ENCODE measurements at places on chromosomes 5 and 9. TPM values are rescaled to one million over a fixed set of nuclear protein-coding genes. Genes with fewer than 3 reads are reported as not detected.

DNA sequence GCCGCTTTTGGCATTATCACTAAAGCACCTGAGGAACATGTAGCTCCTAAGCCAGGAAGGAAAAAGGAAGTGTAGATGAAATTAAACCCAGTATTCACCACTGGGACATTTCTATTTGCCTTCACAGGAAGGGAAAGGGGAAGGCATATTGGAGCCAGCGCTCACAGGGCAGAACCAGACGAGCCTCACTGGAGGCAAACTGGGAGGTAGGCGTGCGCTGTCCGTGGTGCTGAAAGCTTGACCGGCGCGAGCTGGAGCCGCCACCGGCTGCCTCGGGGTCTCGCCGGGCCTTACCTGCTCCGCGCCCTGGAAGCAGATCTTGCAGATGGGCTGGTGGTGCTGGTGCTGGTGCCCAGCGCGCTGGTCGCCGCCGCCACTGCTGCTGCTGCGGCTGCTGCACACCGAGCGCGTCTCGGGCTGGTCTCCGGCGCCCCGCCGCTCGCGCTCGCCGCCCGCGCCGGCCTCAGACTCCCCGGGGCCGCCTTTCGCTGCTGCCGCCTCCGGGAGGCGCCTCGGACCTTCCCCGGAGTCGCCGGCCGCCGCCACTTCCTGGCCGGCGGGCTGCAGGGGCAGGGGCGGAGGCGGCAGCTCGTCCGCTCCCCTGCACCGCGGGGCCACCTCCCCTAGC, 732 bp downstream of the MARCHF11 start:
- H3K27ac ChIP-seq: no peak overlapping the region
- no peaks in the 10 kb centered on the region for H3K36me3 ChIP-seq
- peak; percentile 79 for DNase-seq
- H3K4me3 ChIP-seq: peak overlapping the region; percentile 8
- H3K27me3 ChIP-seq: peaks cover 10% of the 10 kb centered on the region
- H3K4me1 ChIP-seq: no peaks in the 10 kb centered on the region

DNA sequence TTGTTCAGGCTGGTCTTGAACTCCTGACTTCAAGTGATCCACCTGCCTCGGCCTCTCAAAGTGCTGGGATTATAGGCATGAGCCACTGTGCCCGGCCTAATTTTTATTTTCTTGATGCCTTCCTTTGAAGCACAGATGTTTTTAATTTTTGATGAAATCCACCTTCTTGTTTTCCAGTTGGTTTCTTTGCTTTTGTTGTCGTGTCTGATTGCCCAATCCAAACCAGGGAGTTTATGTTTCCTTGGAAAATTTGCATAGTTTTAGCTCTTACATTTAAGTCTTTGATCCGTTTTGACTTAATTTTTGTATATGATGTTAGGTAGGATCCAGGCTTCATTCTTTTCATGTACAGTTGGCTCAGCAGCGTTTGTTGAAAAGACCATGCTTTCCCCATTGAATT, 15.2 kb downstream of the EHMT1 start:
- no peaks in the 10 kb centered on the region for H3K36me3 ChIP-seq
- H3K27me3 ChIP-seq: no peaks in the 10 kb centered on the region
- H3K4me1 ChIP-seq: peaks cover 2% of the 10 kb centered on the region

GRCh38 chr5:4862500-4862899, 277.6 kb upstream of the ADAMTS16 start:
- no peak overlapping the region for H3K4me3 ChIP-seq
- no peak overlapping the region for H3K27ac ChIP-seq
- H3K4me1 ChIP-seq: no peaks in the 10 kb centered on the region

The BTNL3 gene
- polyA plus RNA-seq: 162 TPM

GRCh38 chr9:120925535-120926396, 830 bp downstream of the TRAF1 start:
- H3K4me1 ChIP-seq: peaks cover 10% of the 10 kb centered on the region
- H3K4me3 ChIP-seq: no peak overlapping the region
- H3K36me3 ChIP-seq: peaks cover 5% of the 10 kb centered on the region
- H3K27me3 ChIP-seq: no peaks in the 10 kb centered on the region

- no peak overlapping the region for H3K27ac ChIP-seq
- peaks cover 6% of the 10 kb centered on the region for H3K36me3 ChIP-seq
- no peak overlapping the region for H3K4me3 ChIP-seq
Measured at GRCh38 chr9:21322911-21323461, 12.2 kb downstream of the KLHL9 start.

The UBE2QL1 gene
- polyA plus RNA-seq: not detected

DNA sequence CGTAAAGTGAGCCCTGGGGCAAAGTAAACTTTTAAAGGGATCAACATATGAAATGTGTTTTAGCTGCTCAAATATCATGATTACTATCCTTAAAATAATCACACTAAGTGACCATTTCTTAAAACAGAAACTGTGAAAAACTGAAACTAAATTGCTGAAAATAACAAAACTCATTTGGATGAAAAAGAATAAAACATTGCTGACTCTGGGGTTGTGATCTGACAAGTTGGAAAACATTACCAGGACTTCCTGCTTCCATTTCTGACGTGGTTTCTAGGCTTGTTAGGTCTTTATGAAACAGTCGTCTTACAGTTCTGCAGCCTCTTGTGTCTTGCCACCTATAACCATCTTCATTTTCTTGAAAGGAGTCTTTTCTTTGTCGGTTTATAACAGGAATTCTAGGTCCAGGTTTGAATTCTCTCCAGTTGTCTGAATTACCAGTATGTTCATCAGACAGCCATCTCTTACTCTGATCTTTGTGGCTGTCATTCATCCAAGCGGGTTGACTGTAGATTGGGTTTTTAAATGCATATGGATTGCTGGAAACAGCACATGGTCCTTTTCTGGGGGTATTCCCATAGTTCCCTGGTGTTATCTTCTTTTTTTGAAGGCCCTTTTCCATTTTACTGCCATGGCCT, 1.7 kb downstream of the TUT7 start:
- no peaks in the 10 kb centered on the region for H3K27me3 ChIP-seq
- peak overlapping the region; percentile 26 for H3K4me3 ChIP-seq
- no peak overlapping the region for H3K27ac ChIP-seq
- no peak for DNase-seq

- H3K4me3 ChIP-seq: peak overlapping the region; percentile 3
- peak overlapping the region; percentile 66 for H3K27ac ChIP-seq
- no peaks in the 10 kb centered on the region for H3K27me3 ChIP-seq
- H3K4me1 ChIP-seq: no peaks in the 10 kb centered on the region
- peak; percentile 71 for DNase-seq
- no peaks in the 10 kb centered on the region for H3K36me3 ChIP-seq
Measured at GRCh38 chr9:96136992-96137670, 164.8 kb downstream of the HSD17B3 start.

The TRIM36 gene
- 0.83 TPM for polyA plus RNA-seq

GRCh38 chr5:139393497-139394122, 1.3 kb downstream of the PROB1 start:
- DNase-seq: peak; percentile 23
- no peaks in the 10 kb centered on the region for H3K4me1 ChIP-seq
- H3K27me3 ChIP-seq: no peaks in the 10 kb centered on the region
- no peaks in the 10 kb centered on the region for H3K36me3 ChIP-seq
- H3K27ac ChIP-seq: no peak overlapping the region

The GRIN1 gene
- polyA plus RNA-seq: not detected

DNA sequence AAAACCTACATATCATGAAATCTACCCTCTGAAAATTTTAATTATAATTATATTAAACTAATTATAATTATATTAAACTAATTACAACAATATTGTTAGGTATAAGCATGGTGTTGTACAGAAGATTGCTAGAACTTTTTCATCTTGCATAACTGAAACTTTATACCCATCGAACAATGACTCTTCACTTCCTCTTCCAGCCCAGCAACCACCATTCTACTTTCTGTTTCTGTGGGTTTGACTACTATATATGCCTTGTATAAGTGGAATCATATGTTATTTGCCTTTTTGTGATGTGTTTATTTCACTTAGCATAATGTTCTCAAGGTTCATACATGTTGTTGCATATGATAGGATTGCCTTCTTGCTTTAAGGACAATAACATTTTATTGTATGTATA, 274.2 kb upstream of the CCNH start:
- H3K4me1 ChIP-seq: no peaks in the 10 kb centered on the region
- DNase-seq: no peak

DNA sequence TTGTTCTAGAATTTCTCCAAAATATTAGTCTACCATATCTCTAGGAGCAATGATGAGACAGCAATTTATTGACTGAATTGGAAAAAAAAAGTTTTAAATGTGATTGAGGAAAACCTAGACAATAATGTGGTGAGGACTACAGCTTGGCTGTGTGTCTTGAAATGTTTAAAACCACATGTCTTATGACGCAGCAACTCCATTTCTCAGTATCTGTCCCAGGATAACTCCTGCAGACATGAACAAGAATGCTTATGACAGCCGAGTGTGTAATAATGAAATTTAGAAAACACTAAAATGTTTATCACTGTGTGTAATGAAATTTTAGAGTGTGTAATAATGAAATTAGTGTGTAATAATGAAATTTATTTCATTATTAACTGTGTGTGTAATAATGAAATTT, 254.1 kb upstream of the DAPK1 start:
- H3K27me3 ChIP-seq: peaks cover 2% of the 10 kb centered on the region
- H3K4me3 ChIP-seq: no peak overlapping the region
- no peak for DNase-seq
- H3K4me1 ChIP-seq: no peaks in the 10 kb centered on the region

- peaks cover 37% of the 10 kb centered on the region for H3K4me1 ChIP-seq
- peaks cover 8% of the 10 kb centered on the region for H3K36me3 ChIP-seq
Measured at GRCh38 chr5:68290260-68290674, 74.7 kb downstream of the PIK3R1 start.

The DMRT3 gene
- polyA plus RNA-seq: not detected

DNA sequence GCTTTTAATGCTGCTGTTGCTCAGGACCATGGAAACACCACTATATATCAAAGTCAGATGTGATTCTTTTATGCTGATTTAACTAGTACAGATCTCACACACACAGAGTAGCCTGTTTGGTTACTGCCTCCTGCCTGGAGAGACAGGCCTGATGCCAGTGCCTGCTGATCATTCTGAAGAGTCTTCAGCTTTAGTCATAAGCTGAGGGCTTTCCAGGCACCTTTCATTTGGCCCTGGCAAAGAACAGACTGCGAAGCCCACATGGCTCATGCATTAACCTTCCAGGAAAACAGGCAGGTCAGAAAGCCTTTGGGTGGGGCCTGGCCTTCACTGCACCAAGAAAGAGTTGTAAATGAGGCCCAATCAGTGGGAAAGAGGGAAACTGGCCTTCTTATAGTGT, 144.7 kb downstream of the SAXO1 start:
- no peak overlapping the region for H3K4me3 ChIP-seq
- H3K27me3 ChIP-seq: no peaks in the 10 kb centered on the region
- no peaks in the 10 kb centered on the region for H3K4me1 ChIP-seq
- H3K36me3 ChIP-seq: no peaks in the 10 kb centered on the region
- DNase-seq: no peak

The CCIN gene
- not detected for polyA plus RNA-seq

- no peak overlapping the region for H3K4me3 ChIP-seq
- H3K27me3 ChIP-seq: peaks cover 2% of the 10 kb centered on the region
- no peaks in the 10 kb centered on the region for H3K4me1 ChIP-seq
Measured at GRCh38 chr9:98550206-98550820, 158.4 kb downstream of the GABBR2 start.

DNA sequence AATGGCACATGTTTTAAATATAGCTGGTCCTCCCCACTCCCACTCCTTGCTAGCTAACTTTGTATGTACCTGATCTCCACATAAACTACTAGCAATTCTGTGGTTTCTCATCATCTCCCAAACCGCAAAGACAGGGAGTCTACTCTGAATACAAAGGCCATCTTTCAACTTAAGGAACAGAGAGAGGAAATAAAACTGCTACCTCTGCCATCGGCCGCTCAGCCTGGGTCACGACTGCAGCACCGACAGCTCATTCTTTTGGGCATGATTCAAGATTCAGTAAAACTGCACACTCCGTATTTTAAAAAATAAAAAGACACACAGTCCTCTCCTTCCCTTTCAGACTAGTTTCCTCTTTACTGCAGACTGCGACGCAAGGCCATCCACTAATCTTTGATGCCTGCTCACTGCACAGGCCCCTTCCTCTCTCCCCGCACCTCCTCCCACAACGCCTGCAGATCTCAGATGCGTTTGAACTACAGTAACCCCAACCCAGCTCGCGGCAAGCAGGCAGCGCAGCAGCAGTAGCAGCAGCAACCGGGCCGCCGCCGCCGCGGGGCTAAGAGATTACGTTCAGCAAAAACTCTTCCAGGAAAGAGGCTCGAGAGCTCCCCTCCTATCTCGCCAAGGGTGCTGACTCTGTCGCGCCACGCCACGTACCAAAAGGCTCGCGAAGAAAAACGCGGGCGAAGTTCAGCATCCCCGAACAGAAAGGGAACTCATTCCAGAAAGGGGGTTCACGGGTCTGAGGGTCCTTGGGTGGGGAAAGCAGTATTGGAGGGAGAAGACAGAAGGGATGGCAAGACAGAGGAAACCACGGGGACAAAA, 1.5 kb downstream of the RNF145 start:
- peak overlapping the region; percentile 93 for H3K4me3 ChIP-seq
- H3K27me3 ChIP-seq: no peaks in the 10 kb centered on the region
- no peaks in the 10 kb centered on the region for H3K36me3 ChIP-seq
- peak overlapping the region; percentile 97 for H3K27ac ChIP-seq

DNA sequence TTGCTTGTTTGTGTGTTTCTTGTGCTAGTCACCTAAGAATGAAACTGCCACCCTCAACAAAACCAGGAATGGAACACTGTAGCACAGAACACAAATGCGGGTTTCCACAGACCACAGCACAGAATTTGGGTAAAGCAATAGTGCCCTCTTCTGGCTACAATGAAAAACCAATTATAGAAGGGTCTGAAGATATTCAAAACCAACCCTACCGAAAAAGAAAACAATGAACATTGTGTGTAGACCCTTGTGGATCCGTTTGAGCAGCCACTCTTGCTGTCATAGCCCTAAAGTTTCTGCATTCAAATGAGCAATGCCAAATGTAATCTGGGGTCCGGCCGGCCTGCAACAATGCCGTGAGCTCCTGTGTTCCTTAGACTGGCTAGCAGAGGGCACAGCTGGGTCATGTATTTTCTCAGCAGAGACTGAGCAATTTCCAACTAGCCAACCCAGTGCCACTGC, 8.3 kb upstream of the ENC1 start:
- no peaks in the 10 kb centered on the region for H3K27me3 ChIP-seq
- H3K4me3 ChIP-seq: no peak overlapping the region
- H3K36me3 ChIP-seq: no peaks in the 10 kb centered on the region
- H3K4me1 ChIP-seq: no peaks in the 10 kb centered on the region

The CAVIN4 gene
- polyA plus RNA-seq: 0.10 TPM

- H3K27me3 ChIP-seq: no peaks in the 10 kb centered on the region
- no peak for DNase-seq
- no peaks in the 10 kb centered on the region for H3K36me3 ChIP-seq
- H3K4me3 ChIP-seq: no peak overlapping the region
- H3K27ac ChIP-seq: no peak overlapping the region
- H3K4me1 ChIP-seq: peaks cover 4% of the 10 kb centered on the region
Measured at GRCh38 chr5:158470764-158471534, 612.0 kb upstream of the CLINT1 start.

DNA sequence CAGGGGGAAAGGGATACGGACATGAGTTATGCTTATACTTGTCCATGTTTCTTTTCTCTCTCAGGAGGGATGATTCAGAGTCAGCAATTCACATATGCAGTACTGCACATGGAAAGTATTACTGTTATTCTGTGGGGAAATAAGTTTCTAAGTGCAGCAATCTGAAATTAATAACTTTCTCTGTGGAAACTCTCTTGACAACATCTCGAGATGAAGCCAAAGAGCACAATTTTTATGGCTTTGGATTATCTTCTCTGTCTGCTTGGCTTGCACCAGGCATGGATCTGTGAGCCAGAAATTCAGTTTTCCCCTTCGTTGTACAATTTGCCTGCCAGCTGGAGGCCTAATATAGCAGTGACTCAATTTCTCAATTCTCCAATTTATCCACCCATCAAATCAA, 2.5 kb upstream of the NDFIP1 start:
- H3K4me3 ChIP-seq: no peak overlapping the region
- DNase-seq: no peak
- H3K27ac ChIP-seq: no peak overlapping the region
- H3K36me3 ChIP-seq: no peaks in the 10 kb centered on the region

The STK32A gene
- polyA plus RNA-seq: 0.43 TPM

- H3K27ac ChIP-seq: peak overlapping the region; percentile 23
- no peak overlapping the region for H3K4me3 ChIP-seq
- peaks cover 3% of the 10 kb centered on the region for H3K4me1 ChIP-seq
Measured at GRCh38 chr9:89669361-89669842, 64.6 kb downstream of the GADD45G start.

Data from small intestine (tissue), 16 donors.